ENCODE measurements at places on chromosomes 2 and 18.

DNA sequence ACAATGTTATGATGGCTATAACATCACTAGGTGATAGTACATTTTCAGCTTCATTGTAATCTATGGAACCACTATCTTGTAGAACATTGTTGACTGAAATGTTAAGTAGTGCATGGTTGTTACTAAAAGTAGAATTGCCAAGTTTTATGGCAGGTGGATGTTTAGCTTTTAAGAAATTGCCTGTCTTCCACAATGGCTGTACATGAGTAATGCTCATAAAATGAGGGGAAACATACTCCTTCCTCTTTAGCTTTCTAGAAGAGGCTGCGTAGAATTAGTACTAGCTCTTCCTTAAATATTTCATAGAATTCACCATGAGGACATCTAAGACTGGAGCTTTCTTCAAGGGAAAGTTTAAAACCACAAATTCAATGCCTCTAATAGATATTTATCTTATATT lies 161.0 kb downstream of the TPGS2 start:
- DNase-seq, result no peak

DNA sequence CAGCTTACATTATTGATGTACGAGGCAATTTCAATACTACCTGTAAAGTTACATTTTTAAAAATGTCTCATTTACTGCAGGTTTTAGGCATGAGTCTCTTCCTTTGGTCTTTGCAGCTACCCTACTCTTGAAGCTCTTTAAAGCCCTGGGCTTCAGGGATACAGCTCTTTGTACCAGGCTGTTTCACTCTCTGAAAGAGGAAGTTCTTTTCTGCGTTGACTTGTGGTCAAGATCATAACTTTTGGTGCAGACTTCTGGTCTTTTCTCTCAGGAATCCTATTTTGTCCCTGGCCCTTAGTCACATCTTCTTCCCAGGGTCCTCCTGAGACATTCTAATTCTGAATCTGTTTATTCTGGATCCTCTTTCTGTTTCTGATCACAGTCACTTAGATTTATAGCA lies 16.6 kb upstream of the HRH4 start:
- no peak for DNase-seq

GRCh38 chr2:170660409-170660808 lies 54.7 kb upstream of the SP5 start:
- DNase-seq, result no peak

DNA sequence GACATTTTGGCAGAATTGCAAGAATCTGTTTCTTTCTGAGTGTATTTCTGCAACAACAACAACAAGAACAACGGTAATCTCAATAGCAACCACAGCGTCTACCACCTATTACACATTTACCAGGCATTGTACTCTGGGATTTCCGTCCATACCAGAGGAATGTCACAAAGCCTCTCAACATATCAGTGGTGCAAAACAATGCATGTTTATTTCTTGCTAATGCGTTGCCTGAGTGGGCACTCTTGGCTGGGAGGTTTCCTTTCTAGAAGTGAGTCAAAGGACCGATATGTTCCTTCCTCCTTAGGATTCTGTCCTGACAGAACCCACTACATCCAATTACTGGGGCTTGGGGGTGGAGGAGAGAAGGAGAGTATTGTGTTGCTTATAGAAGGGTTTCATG lies 585.6 kb downstream of the TSN start:
- no peak for DNase-seq

DNA sequence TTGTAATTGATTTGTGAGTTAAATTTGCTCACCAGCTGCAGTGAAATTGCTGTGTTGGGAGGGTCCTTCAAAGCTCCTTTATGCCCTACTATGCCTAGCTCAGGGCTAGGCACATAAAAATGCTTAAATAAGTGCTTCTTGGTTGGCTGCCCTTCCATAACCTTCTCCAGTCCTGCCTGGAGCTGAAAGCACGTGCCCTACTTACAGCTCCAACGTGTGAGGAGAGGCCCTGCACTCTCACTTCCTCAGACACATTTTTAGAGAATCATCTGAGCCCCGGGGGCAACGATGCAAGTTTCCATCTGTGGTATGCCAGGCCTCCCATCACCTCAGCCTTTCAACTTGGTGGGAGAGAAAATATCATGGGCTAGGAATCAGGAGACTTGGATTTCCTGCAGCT lies 202.7 kb downstream of the BCL11A start:
- no peak for DNase-seq

DNA sequence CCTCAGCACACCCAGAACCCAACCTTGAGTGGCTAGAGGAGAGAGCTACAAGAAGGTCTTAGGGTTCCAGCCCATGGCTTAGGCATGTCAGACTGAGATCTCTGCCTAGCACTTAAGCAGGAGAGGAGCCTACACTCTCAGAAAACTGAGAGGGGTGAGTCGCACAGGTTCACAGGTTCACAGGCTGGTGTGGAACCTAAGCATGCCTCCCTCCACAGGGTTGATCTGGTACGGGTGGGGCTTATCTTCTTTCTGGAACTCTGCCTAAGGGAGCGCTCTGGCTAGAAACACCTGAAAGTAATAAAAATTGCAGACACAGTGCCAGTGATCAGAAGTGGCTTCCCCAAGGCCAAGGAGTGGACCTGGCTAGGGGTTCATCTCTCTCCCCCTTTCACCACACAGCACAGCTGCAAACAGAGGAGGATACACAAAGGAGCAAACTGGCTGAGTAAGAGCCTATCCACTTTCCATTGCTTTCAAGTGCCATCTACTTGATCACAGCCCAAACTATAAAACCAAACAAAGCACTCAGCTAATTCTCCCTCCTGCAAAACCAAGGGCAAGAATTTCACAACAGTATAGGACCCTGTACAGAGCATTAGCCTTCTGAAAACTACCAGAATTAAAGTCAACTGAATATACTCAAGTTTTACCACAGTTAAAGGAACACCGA lies 481.9 kb upstream of the SETBP1 start:
- no peak for DNase-seq

GRCh38 chr2:44929159-44929734 lies 12.3 kb upstream of the SIX3 start:
- DNase-seq, result no peak
